Anterior cingulate cortex (tissue), 58 donors: ENCODE measurements at places on chromosomes 7 and 10.

- DNase-seq: no peak
These were observed 176.7 kb upstream of the PPP2R2D start for GRCh38 chr10:131724169-131724545.

DNA sequence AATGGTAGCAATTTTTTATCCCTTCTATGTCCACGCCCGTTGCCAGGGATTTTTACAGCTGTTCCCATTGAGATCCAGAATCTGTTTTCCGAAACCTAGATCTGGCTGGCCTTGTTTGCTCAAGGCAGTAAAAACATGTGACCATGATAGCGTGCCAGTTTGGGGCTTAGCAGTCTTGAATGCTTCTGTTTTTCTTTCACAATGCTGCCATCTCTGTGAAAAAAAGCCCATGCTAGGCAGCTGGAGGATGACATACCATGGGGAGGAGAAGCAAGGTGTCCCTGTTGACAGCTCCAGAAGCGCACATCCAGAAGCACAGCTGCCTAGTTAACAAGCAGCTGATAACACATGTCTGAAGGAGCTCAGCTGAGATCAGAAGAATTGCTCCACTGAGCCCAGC, 2.2 kb upstream of the ZNF92 start:
- no peak for DNase-seq

GRCh38 chr10:17880601-17881000, 71.1 kb upstream of the SLC39A12 start:
- no peak for DNase-seq

DNA sequence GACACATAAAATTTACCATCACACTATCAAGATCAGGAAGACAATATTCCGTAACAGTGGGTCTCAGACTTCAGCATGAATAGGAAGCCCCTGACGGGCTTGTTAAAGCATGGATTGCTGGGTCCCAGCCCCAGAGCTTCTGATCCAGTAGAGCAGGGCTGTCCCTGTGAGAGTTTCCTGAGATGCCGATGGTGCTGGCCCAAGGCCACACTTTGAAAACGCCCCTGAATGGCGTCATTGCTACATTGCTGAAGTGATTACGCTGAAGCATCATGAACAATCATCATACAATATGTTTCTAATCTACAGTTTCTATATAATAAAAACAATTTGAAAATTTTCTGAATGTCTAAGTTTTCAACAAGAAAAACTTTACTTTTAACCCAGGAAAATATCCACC, 38.0 kb upstream of the TMEM72 start:
- DNase-seq: no peak

GRCh38 chr7:75878312-75878768, 494 bp upstream of the RHBDD2 start:
- DNase-seq: no peak

DNA sequence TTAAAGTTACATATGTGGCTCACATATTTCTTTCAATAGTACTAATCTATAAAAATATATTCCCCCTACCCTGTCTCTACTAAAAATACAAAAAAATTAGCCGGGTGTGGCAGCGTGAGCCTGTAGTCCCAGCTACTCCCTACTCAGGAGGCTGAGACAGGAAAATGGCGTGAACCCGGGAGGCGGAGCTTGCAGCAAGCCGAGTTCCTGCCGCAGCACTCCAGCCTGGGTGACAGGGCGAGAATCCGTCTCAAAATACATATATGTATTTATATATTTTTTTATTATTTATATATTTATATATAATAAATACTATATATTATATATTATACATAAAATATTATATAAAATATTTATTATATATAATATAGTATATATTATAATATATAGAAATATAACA, 69.7 kb upstream of the GRM3 start:
- no peak for DNase-seq

GRCh38 chr7:99666013-99666395, 13.8 kb downstream of the CYP3A5 start:
- no peak for DNase-seq

DNA sequence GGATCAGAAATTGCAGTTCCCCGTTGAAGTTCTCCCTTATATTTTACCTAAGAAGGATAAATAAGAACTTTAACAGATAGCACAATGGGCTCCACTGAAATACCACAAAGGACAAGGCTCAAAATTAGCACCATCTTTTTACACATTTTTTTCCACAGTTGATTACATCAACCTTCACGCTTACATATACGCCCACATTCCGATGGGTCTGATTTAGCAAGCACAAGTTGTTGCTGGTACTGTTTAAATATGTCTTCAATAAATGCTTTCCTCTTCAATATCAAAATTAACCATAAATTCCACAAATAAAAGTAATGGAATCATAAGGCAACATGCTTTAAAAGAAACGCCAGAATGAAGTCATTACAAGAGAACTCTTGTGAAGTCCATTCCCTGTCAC, 79.5 kb downstream of the NEBL start:
- DNase-seq: no peak

DNA sequence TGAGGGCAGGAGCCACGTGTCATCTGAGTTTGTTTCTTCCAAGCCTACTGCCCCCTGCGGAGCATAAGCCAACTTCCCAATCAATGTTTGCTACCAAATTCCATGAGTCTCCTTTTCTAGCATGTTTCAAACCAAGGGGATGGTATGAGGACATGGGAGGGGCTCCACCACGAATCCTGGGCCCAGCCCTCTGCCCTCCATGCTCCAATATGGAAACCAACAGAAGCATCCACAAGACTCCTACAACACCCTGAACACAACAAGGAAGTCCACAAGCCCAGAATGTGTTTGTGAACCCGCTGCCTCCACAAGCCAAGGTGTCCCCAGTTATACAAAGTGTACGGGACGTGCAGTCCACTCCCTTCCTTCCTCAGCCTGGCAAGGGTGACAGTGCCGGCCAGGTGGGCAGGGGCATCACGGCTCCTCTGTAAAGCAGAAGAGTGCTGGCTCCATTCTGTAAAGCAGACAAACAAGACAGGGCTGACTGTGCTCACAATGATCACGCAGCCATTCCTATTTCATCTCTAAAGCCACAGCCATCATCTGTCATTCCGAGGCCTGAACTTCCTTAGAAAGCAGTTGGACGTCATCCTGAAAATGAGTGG, 466.1 kb downstream of the PTPRN2 start:
- DNase-seq: no peak

DNA sequence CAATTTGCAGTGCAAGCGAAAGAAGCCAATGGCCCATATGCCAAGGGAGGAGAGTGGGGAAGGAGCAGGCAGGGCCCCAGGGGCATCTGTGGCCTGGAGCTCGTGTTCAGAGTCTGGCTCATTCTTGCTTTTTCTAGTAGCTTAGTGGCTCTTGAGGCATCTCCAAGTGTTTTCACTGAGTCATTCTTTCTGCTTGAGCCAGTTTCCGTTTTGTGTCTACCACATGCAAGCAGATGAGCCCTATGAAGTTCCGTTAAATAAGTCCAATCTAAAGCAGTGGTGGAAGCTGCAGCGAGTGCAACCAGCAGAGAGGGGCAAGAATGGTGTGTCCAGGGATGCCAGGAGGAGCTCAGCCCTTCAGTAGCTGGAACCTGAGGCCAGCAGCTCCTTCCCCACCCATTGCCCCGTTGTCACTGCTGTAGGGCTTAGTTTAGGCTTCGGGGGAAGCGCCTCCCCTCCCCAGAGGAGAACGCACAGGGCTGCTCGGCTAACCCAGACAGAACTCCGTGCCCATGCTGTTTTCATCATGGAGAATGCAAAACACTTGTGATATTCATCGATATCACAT, 57.4 kb upstream of the EBF3 start:
- no peak for DNase-seq

- DNase-seq: no peak
These were observed 137.3 kb downstream of the HECW1 start for GRCh38 chr7:43249823-43250145.

DNA sequence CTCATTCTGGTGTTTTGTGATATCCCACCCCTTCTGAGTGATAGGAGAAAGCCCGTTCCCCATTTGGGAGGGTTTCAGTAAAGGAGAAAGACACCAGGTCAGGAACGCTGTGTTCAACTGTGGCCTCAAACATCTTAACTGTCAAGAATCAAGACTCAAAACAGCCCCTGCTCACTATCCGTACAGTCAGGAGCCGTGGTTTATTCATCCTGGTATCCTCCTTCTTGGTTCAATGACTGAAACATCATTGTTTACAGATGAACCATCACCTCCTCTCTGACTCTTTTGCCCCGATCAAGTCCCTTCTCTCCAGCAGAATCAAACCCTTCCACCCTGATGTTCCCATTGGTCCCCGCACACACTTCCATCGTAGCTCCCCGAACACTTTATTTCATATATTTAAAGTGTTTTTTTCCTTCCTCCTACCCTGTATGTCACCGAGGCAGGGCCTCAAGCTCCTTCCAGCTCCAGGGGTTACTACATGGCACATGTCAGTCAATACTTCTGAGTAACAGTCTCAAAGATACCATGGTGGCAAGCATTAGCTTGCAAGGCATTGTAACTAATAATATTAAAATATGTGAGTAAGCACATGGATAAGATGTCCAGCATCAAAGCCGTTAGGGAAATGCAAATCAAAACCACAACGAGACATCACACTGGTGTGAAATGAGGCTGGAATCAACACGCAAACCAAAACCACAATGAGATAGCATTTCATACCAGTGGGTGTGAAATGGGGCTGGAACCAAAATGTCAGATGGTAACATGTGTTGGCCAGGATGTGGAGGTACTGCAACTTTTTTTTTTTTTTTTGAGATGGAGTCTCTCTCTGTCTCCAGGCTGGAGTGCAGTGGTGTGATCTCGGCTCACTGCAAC, 124.7 kb upstream of the C1QL3 start:
- DNase-seq: no peak

- no peak for DNase-seq
These were observed 43.9 kb upstream of the SRGN start for GRCh38 chr10:69043931-69044531.

DNA sequence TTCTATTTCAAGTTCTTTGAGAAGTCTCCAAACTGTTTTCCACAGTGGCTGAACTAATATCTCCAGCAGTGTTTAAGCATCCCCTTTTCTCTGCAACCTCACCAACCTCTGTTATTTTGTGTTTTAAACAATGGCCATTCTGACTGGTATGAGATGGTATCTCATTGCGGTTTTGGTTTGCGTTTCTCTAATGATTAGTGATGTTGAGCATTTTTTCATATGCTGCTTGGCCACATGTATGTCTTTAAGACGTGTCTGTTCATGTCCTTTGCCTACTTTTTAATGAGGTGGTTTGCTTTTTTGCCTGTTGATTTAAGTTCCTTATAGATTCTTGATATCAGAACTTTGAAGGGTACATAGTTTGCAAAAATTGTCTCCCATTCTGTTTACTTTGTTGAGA, 156.6 kb upstream of the IMMP2L start:
- DNase-seq: no peak

DNA sequence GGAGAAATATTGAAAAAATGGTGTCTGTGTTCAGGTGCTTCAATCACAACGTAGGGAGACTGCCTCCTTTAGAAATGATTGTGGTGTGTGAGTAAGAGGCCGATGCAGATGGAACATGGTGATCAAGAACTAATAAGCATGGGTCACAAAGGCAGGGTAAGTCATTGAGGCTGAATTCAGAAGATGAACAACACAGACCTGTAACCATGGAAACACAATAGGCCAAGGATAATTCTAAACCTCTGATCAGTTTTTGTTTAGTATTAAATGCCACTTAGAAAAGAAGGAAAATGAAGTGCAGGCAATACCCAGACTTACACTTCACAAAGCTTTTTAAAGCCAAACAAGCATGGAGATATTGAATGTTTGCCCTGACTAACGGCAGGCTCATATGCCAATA, 32.8 kb upstream of the TAS2R16 start:
- no peak for DNase-seq

DNA sequence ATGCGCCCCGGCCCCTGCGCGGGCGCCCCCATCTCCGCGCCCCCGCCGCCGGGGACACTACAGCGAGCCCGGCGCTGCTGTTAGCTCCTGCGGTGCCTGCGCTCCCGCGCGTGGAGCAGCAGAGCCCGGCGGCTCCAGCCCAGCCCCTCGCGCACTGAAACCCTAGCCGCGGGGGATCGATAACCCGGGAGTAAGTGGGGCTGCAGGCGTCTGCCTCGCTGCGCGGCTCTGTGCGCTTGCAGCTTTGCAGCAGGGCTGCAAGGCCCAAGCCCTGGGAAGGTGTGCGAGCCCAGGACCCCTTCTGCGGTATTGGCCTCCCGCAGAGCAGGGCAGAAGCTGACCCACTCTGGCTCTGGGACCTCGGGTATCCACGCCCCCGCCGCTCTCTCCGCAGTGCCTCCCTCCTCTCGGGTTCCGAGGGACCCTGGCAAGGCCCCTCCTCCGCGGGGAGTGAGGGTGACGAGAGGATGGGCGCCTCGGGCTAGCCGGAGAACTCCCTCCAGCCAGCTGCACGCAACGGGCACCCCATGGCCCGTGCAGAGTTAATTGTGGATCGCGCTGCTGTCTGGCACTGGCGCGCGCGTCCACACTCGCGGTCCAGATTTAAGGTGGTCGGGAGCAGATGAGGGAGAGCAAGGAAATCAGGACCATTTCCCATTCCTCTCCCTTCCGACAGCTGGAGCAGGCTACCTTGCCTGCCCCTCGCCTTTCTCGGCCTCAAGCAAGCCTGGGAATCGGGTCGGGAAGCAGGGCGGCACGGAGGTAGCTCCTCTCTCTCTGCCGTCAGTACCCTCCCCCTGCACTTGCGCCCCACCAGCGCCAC, 2.1 kb downstream of the SHH start:
- no peak for DNase-seq

- no peak for DNase-seq
These were observed 34.3 kb downstream of the ABLIM1 start for GRCh38 chr10:114623661-114624294.

- no peak for DNase-seq
These were observed 45.4 kb downstream of the HSPA12A start for GRCh38 chr10:116696919-116697318.

DNA sequence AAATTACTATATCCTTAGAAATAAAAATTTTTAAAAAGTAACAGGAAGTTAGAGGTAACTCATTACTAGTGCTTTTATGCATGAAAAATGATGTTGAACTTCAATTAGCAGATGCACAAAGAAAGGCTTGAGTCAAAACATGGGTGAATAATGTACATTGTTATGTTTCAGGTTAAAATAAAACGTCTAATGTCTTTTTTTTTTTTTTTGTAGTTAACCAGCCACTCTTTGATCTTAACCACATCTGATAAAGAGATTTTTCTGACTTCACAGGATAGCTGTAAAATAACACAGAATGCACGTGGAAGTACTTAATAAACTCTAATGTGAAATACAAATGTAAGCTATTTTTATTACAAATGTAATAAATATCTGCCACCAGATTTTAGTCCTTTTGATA, 61.7 kb downstream of the GSAP start:
- no peak for DNase-seq

- peak; percentile 44 for DNase-seq
These were observed 356.6 kb upstream of the ZMIZ1 start for GRCh38 chr10:78712147-78712546.

GRCh38 chr10:91528080-91528479, 104.8 kb downstream of the PPP1R3C start:
- no peak for DNase-seq

- DNase-seq: no peak
These were observed 9.5 kb upstream of the ADAM12 start for GRCh38 chr10:126397640-126398382.

GRCh38 chr7:154406312-154406711, 354.1 kb downstream of the DPP6 start:
- DNase-seq: no peak

- no peak for DNase-seq
These were observed at the start of gene AGR3 for GRCh38 chr7:16881844-16882243. Gene AGR3 (minus strand): TSS chr7:16881983. CDS start chr7:16878618, 3,365 bp downstream.

- peak; percentile 20 for DNase-seq
These were observed 84.6 kb upstream of the PDGFA start for GRCh38 chr7:604001-604883.
